ENCODE measurements at places on chromosomes 2 and 18.

- no peak for DNase-seq
Observed at GRCh38 chr18:57085371-57085770, 61.5 kb upstream of the BOD1L2 start.

GRCh38 chr18:41771973-41772372, 183.1 kb upstream of the PIK3C3 start:
- no peak for DNase-seq

GRCh38 chr18:34767601-34768027, 57.5 kb downstream of the DTNA start:
- no peak for DNase-seq

- no peak for DNase-seq
Observed at GRCh38 chr18:7626922-7627440, 59.9 kb downstream of the PTPRM start.

- no peak for DNase-seq
Observed at GRCh38 chr18:69397096-69397495, 3.6 kb upstream of the DOK6 start.

- no peak for DNase-seq
Observed at GRCh38 chr2:104658144-104658835, 195.6 kb upstream of the POU3F3 start.

DNA sequence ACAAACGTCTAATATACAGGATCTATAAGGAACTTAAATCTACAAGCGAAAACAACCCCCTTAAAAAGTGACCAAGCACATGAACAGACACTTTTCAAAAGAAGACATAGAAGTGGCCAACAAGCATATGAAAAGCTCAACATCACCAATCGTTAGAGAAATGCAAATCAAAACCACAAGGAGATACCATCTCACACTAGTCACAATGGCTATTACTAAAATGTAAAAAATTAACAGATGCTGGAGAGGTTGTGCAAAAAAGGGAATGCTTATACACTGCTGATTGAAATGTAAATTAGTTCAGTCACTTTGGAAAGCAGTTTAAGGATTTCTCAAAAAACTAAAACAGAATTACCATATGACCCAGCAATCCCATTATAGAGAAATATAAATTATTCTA, 1148.5 kb upstream of the FAM98A start:
- DNase-seq: no peak

- no peak for DNase-seq
Observed at GRCh38 chr2:224023188-224023587, 15.9 kb downstream of the SERPINE2 start.

DNA sequence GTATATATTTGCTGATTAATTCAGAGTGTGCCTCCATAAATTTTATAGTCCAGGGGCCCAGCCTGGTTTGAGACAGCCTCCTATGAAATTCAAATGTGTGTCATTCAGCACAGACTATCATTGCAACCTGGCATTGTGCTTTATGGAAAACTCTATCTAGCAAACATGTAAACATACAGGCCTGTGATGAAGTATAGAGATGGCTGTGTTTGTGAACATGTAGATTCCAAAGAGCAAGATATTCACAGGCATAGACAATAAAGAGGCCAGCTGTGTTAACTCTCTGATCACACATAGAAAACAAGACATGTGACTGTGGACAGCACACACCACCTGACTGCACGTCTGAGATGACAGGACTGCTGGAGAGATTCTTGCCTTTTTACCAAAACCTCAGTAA, 297.9 kb downstream of the EN1 start:
- DNase-seq: no peak

DNA sequence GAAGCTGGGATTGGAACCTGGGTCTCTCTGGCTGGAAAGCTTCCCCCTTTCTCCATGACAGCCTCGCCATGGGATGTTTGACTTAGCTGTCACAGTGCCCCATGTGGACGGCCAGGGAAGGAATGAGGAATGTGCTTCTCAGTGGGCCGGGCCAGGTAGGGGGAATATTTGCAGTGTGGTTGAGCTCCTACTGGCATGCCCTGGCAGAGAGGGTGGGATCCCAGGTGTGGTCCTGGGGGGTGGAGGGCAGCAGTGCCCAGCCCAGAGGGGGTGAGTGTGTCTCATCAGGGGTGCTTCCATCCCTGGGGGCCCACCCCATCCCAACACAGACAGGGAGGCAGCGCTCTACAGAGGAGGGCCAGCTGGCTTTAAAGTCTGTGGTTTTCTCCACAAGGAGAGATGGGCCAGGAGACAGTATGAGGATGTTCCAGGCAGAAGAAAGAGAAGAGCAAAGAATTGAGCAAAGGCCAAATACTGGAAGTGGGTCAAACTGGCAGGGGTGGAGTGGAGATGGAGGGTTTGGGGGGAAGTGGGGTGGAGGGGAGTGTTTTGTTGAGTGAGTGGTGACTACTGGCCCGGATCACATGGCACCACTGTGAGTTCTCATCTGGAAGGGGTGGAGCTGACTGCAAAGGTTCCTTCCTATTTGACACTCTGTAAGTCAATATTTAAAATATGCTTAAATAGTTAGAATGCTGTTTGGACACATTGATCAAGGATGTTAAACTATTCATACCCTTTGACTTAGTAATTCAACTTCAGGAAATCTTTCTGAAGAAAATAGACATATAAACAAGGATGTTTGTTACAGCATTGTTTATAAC, 94.0 kb downstream of the MYCN start:
- DNase-seq: no peak

DNA sequence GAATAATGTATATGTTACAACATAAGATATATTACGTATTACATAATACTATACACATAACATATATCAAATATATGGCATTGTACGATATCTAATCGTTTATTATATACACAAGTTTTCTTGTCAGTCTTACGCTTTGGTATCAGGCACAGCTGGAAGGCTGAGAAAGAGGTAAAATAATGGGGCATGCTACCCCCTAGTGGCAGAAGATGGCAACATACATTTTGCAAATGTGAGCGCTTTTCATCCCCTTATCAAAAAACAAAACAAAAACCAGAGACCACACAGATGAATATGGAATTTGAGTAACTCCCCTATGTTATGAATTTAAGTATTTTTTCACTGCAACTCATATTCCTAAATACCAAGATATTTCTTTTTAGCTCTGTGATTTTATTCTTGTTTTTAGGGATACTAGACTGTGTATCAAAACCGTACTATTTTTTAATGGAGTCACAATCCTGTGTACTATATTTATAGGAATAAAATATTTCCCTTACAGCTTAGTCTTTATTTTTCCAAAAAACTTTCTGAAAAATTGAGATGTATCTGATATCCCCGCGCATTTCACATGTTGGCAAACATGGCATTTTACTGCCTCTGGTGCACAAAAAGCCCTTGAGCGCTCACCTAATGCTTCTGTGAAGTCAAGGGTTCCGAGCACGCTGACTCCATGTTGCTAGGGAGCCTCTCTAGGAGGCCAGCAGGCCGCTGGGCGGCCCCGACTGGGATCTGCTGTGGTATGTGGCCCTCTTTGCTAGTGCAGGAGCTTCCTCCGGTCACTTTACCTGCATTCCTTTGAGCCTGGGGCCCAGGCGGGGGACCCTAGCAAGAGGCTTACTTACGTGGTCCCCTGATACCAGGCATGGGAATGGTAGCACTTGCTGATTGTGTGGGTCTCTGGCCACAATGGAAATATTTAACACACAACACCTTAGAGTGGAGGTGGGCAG, 62.5 kb downstream of the SLC4A3 start:
- DNase-seq: no peak

GRCh38 chr2:7432436-7432835, 515.2 kb downstream of the RNF144A start:
- DNase-seq: no peak

DNA sequence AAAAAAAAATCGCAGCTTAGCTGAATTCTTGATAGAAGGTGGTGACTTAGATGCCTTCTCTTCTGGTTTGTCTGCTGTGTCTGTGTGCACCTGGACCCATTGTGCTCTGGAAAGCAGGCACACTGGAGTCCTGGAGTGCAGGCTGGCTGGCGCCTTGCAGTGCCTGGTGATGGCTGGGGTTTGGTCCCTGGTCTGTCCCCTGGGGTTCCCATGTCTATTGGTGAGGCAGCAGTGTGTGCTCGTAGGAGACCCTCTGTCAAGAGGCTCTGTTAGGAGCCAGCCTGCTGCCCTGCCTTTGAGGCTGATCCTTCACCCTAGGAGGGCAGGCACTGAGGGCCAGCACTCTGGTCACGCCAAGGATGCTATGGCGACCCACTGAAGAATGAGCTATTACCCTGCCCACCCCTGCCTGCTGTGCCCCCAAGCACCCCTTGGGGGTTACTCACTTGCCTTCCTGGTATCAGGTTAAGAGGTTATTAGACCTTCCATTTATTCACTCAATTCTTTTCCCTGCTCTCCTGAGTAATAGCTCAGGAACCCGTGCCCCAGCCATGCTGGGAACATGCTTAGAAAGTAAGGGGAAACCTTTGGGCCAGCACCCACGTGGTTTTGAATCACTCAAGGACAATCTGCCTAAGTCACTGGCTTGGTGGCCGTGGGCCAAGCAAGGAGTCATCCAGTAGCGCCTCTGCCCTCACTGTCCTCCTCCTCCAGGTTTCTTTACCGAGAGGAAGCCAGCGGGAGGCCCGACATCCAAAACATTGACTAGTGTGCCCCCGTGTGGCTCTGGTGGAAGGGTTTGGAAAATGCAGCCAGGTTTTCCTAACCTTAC, 284.5 kb downstream of the PRKCE start:
- DNase-seq: peak; percentile 60

GRCh38 chr18:22998344-22998743, 65.2 kb downstream of the RBBP8 start:
- DNase-seq: no peak

- DNase-seq: no peak
Observed at GRCh38 chr2:21024198-21024597, 19.7 kb downstream of the APOB start.

DNA sequence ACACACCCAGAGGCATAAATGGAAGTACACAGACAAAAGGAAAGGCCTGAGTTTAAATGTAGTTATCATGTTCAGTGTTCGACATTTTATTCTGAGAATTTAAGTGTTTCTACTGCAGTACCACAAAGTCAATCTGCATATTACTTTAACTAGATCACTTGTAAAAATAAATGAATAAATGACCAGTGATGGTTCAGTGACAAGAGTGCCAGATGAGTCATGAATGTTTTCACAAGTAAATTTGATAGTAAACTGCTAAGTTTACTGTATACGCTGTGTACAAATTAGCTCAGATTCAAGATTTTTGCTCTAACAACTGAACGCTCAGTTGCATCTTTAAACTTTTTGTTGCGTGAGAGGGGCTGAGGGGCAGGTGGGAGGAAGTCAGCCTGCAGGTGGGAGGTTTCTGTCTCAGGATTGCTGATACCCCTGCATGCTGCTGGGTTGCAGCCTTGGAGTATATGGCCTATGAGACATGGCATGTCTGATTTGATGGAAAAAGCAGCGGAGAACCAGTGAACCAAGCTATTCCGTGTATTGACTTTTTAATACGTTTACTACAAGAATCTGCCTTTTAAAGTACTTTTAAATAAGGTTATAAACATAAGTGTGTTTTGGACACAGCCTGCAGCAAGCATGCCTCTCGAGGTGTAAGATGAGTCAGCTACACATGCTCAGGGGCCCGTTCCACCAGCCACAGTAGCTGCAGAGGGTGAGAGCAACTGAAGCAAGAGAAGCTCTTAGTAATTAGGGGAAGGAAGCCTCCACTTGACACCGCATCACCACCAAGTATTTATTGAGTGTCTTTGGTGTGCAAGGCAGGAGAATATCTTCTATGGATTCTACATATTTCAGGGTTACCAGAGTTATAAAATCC, 245.1 kb downstream of the NEDD4L start:
- no peak for DNase-seq

DNA sequence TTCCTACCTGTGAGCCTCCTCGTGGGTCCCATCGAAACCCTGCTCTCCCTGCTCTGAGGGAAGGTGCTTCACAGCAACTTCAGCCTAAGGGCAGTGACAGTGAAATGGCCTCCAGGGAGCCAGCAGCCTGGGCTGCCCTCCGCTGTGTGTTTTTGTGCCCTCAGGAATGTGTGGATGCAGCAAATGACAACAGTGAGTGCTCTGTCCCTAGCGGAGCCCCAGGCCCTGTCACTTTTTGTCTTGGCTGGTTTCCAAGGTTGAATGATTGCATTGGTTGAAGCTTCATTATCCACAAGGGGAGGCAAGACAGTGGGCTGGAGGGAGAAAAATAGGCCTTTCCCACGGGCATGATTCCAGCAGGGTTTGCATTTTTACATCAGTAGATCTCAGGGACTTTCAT, 42.9 kb downstream of the STON1 start:
- DNase-seq: no peak

DNA sequence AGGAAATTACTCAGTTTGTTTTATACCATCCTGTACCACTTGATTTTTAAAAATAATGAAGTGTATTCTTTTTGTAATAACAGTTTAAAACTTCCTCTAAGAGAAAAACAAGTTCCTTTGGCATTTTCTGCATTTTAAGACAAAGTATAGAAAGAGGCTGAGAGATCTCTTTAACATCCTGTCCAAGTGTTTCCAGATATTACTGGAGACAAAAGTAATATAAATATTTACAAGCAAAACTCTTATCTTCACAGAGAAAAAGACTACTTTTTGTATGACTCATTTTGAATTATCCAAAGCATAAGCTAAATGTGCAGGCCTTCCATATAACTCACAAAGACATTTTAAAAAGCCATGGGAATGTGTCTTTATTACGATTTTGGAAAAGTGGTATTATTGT, 221.1 kb downstream of the RDH14 start:
- DNase-seq: no peak

DNA sequence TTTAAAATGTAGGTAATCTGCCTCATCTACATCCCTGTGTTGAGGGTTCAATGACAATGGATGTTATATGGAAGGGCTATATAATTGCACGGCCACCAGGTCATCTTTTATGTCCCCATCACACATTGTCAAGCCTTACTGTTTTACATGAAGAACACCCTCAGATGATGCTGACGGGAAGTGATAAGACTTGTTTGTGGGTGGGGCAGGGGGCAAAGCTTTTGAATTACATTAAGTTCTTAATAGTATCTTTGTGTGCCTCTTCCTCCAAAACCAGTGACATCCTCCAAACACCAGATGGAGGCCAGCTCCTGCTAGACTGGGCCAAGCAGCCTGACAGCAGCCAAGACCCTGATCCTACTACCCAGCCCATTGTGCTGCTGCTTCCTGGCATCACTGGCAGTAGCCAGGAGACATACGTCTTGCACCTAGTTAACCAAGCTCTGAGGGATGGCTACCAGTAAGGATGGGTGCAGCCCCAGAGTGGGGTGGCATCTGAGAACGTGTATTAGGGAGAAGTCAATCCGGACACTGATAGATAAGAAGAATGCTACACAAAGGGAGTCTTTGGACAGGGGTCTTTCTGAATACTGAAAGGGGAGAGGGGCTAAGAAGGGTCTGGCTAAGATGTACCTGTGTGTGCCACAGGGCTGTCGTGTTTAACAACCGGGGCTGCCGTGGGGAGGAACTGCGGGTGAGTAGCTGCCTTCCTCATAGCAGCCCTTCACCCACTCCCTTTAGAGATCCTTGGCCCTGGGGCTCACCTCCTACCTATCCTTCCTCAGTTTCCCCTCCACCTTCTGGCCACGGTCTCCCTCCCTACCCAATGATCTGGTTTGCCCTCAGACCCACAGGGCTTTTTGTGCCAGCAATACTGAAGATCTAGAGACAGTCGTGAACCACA, 5.3 kb downstream of the ABHD1 start:
- DNase-seq: no peak
